Skin of body (tissue), 3 donors: ENCODE measurements at places on chromosomes 12 and 14. TPM values are rescaled to one million over a fixed set of nuclear protein-coding genes. Genes with fewer than 3 reads are reported as not detected.

The EML5 gene
- total RNA-seq = 0.49 TPM

The CLEC2A gene
- total RNA-seq = 18.5 TPM

The TAS2R30 gene
- 18.1 TPM for total RNA-seq

The CAPZA3 gene
- total RNA-seq = not detected

The POTEM gene
- not detected for total RNA-seq

The PLBD1 gene
- 18.1 TPM for total RNA-seq

The RERGL gene
- total RNA-seq = 0.79 TPM

The CMA1 gene
- 0.69 TPM for total RNA-seq

The ZC2HC1C gene
- 0.59 TPM for total RNA-seq

The HOXC12 gene
- 0.30 TPM for total RNA-seq

The CLEC7A gene
- 5.8 TPM for total RNA-seq

The TSPAN11 gene
- 10.0 TPM for total RNA-seq

The MYF5 gene
- 3.5 TPM for total RNA-seq

The ARMH4 gene
- 13.8 TPM for total RNA-seq

The ALDH1L2 gene
- total RNA-seq = 21.9 TPM

The SLC39A5 gene
- total RNA-seq = not detected

The SBNO1 gene
- total RNA-seq = 16.8 TPM

The ACSM4 gene
- not detected for total RNA-seq

The PPHLN1 gene
- total RNA-seq = 57.0 TPM

The HCAR2 gene
- total RNA-seq = 11.8 TPM

The TTC9 gene
- 2.3 TPM for total RNA-seq

The SLCO1B1 gene
- not detected for total RNA-seq

The PZP gene
- 0.20 TPM for total RNA-seq

The KRT1 gene
- 791 TPM for total RNA-seq

The KRT73 gene
- total RNA-seq = 22.2 TPM

The OR4E2 gene
- not detected for total RNA-seq

The RHOJ gene
- total RNA-seq = 21.6 TPM

The FOXN3 gene
- 46.9 TPM for total RNA-seq

The RPS6KA5 gene
- 4.9 TPM for total RNA-seq

The KIF5A gene
- total RNA-seq = 0.39 TPM

The NPFF gene
- total RNA-seq = 0.59 TPM

The AQP6 gene
- total RNA-seq = 0.20 TPM

The TAS2R7 gene
- not detected for total RNA-seq

The BDKRB2 gene
- total RNA-seq = 2.7 TPM

The SYT1 gene
- 0.99 TPM for total RNA-seq

The FLVCR2 gene
- total RNA-seq = 5.6 TPM

The MMP17 gene
- 8.5 TPM for total RNA-seq

The MMP19 gene
- total RNA-seq = 18.2 TPM

The PRH2 gene
- total RNA-seq = not detected
